ENCODE measurements at places on chromosomes 16 and 17.

DNA sequence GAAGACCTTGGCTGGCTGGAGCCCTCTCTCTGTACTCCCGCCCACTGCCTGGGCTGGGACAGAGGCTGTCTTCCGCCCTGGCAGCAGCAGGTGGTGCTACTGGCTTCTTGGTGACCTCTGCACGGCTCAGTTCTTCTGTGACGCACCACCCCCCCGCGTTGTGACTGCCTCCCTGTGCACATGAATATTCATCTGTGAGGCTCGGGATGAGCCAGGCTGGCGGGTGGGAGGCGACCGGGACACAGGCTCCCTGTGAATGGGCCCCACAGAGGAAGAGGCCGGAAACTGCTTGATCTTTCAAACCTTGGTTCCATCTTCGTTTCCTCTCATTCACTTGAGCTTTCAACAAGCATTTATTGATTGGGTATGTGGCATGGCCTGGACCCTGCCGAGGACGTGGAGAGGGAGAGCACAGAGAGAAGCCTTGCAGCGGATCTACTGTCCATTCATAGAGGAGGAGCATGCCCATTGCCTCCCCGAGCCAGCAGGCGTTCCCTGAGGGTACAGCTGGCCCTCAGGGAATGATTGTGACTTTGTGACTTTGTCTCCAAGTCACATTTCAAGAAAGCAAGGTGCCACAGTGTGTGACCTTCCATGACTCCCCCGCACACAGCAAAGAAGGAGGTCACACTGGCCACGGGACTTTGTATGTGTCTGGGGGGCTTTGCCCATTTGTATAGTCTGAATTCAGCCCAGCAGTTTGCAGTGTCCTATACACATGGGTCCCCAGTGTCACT is 45.0 kb downstream of the B9D1 start:
- no peak for DNase-seq

DNA sequence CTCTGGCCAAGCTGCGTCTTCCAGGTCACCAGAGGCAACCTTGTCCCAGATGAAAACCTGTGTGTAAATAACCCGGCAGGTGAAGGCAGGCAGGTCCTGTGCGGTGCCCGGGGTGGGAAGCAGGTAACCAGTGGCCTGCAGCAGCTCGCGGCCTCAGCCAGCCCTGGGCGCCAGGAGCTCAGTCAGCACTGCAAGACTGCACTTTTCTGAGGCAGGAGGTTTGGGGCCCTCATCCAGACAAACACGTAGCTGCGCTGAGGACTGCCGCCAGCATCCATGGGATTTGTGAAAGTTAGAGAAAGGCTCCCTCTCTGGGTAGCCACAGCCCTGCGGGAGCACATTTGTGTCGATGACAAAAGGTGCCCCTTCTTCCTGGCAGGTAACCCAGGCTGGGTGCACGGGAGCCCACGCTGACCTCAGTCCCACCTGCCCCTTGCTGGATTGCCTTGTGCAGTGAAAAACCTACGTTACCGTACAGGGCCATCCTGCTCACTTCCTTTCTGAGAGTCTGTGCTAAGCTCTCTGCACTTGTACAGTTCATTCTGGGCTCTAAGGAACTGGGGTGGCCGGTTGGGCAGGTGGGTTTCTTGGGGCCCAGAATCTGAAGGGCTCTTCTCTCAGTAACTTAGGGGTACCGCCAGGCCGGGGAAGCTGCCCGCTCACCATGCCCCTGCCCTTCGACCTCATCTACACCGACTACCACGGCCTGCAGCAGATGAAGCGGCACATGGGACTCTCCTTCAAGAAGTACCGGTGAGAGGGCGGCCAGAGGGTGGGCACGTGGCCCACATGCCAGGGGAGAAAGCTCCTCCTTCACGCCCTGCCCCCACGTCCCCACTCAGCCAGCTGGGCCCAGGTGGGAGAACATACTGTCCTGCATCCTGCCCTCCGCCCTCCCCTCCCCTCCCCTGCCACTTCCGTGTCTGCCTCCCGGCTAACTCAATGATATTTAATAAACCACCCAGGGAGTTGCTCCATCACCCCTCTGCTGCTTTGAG is 56.4 kb downstream of the MGAT5B start:
- DNase-seq: no peak

GRCh38 chr16:12767897-12768296 is 35.8 kb downstream of the CPPED1 start:
- no peak for DNase-seq

DNA sequence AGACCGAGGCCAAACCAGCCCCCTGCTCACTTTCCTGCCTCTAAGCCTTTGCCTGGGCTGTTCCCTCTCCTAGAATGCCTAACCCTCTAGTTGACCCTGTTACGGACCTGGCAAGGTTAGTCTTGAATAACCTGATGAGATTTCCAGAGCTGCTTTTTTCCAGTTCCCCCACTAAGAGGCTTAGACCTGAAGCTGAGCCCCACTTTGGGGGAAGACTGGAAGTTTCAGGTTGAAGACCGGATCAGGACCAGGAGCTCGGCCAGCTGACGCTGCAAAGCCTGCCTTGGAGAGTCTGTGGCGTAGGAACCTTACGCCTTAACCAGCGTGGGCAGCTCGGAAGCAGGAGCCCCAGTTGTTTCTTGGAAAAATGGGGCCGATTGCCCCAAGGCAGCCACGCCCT is 129.8 kb downstream of the OR1D5 start:
- no peak for DNase-seq

GRCh38 chr17:79485419-79485985 is 125.3 kb downstream of the RBFOX3 start:
- DNase-seq: no peak

- no peak for DNase-seq
Measured at GRCh38 chr17:9936095-9936494, 31.0 kb upstream of the RCVRN start.

DNA sequence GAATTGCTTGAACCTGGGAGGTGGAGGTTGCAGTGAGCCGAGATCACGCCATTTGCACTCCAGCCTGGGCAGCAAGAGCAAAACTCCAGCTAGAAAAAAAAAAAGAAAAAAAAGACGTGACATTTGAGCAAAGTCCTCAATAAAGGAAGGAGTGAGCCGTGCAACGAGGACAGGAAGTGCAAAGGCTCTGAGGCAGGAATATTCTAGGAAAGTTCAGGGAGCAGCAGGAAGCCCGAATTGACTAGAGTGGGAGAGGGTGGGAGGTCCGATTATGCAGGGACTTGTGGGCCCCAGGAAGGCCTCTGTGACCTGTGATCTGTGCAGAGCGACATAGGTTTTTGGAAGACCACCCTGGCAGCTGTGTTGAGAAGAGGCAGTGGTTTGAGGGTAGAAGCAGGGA is 8.6 kb upstream of the LASP1NB start:
- no peak for DNase-seq

- DNase-seq: no peak
Measured at GRCh38 chr16:46859719-46860152, 24.4 kb upstream of the GPT2 start.

- DNase-seq: no peak
Measured at GRCh38 chr17:61054436-61054835, 345.2 kb upstream of the TBX2 start.

DNA sequence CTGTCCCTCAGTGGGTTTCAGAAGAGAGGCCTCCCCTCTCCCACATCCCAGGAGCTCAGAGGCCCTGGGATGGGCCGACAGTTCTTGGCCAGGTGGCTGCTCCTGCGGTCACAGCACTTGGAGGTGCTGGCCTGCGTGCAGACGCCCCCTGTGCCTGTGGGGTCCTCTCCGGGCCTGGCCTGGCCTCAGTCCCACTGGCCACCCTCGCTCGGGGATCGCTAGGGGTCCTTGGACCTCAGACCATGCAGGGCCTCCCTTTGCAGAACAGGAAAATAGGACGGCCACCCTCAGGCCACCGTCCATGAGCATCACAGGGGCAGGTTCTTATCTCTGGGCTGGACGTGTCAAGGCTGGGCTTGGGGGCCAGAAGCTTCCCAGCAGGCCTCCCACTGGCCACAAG is 30.0 kb downstream of the METRNL start:
- no peak for DNase-seq

DNA sequence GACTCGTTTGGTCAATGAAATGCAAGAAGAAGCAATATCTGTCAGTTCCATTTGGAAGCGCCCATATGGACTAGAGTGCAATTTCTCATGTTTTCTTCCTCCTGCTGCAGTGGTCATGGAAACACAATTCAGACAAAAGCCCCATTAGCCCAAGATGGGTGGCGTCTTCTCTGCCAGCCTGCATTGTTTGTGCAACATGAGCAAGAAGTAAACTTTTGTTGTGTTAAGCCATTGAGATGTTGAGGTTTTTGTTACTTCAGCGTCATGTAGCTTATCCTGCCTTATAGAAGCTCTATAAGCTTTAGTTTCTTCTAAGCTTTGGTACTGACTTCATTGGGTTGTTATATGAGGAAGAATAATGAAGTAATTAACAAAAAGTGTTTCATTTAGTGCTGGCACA is 137.4 kb downstream of the NPIPB5 start:
- DNase-seq: no peak

DNA sequence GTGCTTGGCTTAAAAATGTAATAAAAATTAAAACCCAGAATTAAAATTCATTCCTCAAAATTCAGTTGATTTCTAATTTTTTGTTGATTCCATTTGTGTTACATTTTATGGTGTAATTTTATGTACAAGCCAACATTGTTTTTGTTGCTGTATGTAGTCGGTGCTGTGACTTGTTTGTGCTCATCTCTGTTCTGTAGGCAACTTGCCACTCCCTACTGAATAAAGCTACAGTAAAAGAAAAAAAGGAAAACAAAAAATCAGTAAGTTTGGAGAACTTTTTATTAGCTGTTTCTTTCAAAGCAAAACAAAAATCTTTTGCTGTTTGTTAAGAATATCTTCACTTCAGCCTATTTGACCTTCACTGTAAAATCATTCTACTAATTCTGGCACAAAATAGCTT is 44.3 kb downstream of the OMG start:
- no peak for DNase-seq

DNA sequence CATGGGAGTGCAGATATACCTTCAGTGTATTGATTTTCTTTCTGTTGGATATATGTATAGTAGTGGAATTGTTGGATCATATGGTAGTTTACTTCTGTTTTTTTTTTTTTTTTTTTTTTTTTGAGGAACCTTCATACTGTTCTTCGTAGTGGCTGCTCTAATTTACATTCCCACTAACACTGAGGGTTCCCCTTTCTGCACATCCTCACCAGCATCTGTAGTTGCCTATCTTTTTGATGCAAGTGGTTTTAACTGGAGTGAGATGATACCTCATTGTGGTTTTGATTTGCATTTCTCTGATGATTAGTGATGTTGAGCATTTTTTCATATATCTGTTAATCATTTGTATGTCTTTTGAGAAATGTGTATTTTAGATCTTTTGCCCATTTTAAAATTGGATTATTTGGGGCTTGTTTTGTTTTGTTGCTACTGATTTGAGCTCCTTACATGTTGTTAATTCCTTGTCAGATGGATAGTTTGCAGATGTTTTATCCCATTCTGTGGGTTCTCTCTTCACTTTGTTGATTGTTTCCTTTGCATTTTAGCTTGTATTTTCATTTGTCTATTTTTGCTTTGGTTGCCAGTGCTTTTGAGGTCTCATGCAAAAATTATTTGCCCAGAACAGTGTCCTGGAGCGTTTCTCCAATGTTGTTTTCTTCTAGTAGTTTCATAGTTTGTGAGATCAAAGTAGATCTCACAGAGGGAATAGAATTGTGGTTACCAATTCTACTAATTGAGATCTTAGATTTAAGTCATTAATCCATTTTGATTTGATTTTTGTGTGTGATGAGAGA is 25.0 kb upstream of the BCAS3 start:
- DNase-seq: no peak

- DNase-seq: no peak
Measured at GRCh38 chr16:78879011-78879410, 721.5 kb downstream of the MAF start.

DNA sequence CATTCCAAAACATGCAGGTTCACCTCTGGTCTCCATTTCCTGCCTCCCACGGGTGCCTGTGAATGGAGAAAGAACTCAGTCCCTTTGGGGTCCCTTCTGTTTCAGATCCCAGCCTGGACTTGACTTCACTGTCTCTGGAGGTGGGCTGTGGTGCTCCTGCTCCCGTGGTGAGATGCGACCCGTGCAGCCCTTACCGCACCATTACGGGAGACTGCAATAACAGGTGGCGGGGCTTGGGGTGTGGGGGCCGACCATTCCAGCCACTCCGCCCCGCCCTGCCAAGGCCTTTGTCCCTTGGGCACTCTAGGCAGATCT is 10.5 kb downstream of the LPO start:
- no peak for DNase-seq

DNA sequence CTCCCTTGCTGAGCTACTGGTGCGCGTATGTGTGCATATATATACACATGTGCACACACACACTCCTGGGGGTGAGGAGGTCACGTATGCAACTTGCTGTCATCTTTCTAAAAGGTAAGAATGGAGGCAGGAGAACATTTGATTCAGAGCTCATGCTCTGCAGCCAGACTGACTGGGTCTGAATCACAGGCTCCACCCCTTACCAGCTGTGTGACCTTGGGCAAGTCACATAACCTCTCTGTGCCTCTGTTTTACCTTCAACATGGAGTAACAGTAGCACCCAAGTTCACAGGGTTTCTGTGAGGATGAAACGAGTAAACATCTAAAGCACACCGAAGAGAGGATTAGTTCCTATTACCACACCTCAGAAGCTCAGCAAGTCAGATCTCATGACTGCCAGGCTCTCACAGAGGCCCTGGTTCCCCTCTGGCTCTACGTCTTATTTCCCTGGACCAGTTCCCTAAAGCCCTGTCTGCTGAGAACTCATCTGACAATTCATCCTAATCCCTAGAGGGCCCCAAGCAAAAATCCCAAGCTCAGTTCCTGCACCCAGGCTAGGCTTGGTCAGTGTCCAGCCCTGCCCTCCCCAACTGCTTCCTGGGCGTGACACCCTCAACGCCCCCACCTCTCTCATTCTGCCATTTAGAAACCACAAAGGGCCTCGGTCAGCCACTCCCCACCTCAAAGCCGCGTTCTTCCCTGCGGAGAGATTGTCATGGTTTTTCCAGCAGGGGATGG is 28.7 kb downstream of the ABR start:
- DNase-seq: no peak

DNA sequence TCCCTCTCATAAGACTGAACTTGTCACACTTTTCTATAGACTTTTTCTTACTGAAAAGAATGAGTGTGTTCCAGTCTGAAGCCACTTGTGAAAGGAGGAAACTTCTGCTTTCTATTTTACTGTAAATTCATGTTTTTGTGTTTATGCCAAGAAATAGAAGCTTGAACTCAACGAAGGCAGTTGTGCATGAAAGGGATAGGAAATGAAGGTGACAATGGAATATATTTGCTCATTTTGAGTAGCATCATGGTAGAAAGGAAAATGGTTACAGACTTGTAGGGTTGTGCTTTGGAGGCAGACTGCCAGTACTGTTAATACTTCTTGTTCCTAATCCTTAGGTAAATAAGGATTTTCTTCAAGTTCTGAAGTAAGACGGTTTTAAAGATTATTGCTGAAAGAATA is 8.1 kb downstream of the CLTC start:
- DNase-seq: no peak

- DNase-seq: no peak
Measured at GRCh38 chr17:54795046-54795445, 105.6 kb upstream of the TOM1L1 start.

Data from activated gamma-delta T cell treated with Interleukin-2 at 50 U/mL for 16 hours (primary cell).